Liver (tissue), 10 donors: ENCODE measurements at places on chromosomes 2 and 18. TPM values are rescaled to one million over a fixed set of nuclear protein-coding genes. Genes with fewer than 3 reads are reported as not detected.

Gene IL36RN
- polyA plus RNA-seq, result not detected

Gene TLX2
- not detected for polyA plus RNA-seq

Gene ANKRD29
- polyA plus RNA-seq, result 0.39 TPM

Gene CHN1
- polyA plus RNA-seq, result 0.66 TPM

Gene MYOM1
- 21.6 TPM for polyA plus RNA-seq

Gene CD8A
- polyA plus RNA-seq, result 1.8 TPM

Gene GALR1
- polyA plus RNA-seq, result not detected

Gene ACAA2
- 1,315 TPM for polyA plus RNA-seq

Gene R3HDM1
- polyA plus RNA-seq, result 6.0 TPM

Gene NOSTRIN
- 11.5 TPM for polyA plus RNA-seq

Gene C18orf32
- 63.2 TPM for polyA plus RNA-seq

Gene PPM1G
- 37.3 TPM for polyA plus RNA-seq

Gene PPP1R1C
- 5.6 TPM for polyA plus RNA-seq

Gene ALPG
- not detected for polyA plus RNA-seq
